ENCODE measurements at places on chromosomes 1 and 21. TPM values are rescaled to one million over a fixed set of nuclear protein-coding genes. Genes with fewer than 3 reads are reported as not detected.
A peak's percentile ranks its signal among the peaks of the same experiment; 100 is the strongest.

- DNase-seq: no peak
- no peaks in the 10 kb centered on the region for H3K4me1 ChIP-seq
- no peak overlapping the region for H3K27ac ChIP-seq
- no peaks in the 10 kb centered on the region for H3K27me3 ChIP-seq
These were observed 83.0 kb upstream of the COL11A1 start for GRCh38 chr1:103191327-103191726.

- H3K4me1 ChIP-seq: no peaks in the 10 kb centered on the region
- no peaks in the 10 kb centered on the region for H3K27me3 ChIP-seq
- no peaks in the 10 kb centered on the region for H3K36me3 ChIP-seq
- DNase-seq: no peak
- H3K27ac ChIP-seq: no peak overlapping the region
These were observed 82.5 kb downstream of the NTPCR start for GRCh38 chr1:233032916-233033315.

DNA sequence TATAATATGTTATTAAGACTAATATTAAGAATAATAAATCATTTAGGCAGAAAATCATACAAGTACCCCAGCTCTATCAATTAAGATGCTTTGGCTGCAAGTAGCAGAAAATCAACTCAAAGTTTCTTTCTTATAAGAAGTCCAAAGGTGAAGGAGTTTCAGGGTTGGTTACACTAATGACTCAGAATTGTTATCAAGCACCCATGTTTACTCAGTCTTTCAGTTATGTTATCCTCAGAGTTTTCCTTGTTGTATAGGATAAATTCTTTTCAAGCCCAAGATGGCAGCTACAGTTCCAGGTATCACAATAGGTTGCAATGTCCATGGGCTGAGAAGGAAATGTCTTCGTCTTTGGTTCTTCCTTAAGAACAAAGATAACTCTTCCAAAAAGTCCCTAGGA is 163.6 kb downstream of the TNFSF18 start:
- no peak overlapping the region for H3K4me3 ChIP-seq
- no peaks in the 10 kb centered on the region for H3K36me3 ChIP-seq
- no peaks in the 10 kb centered on the region for H3K27me3 ChIP-seq
- H3K4me1 ChIP-seq: peaks cover 12% of the 10 kb centered on the region

GRCh38 chr1:207860531-207860930 is 50.4 kb downstream of the CD34 start:
- H3K27ac ChIP-seq: no peak overlapping the region
- no peaks in the 10 kb centered on the region for H3K36me3 ChIP-seq
- H3K4me1 ChIP-seq: peaks cover 76% of the 10 kb centered on the region
- no peak for DNase-seq
- H3K27me3 ChIP-seq: no peaks in the 10 kb centered on the region

DNA sequence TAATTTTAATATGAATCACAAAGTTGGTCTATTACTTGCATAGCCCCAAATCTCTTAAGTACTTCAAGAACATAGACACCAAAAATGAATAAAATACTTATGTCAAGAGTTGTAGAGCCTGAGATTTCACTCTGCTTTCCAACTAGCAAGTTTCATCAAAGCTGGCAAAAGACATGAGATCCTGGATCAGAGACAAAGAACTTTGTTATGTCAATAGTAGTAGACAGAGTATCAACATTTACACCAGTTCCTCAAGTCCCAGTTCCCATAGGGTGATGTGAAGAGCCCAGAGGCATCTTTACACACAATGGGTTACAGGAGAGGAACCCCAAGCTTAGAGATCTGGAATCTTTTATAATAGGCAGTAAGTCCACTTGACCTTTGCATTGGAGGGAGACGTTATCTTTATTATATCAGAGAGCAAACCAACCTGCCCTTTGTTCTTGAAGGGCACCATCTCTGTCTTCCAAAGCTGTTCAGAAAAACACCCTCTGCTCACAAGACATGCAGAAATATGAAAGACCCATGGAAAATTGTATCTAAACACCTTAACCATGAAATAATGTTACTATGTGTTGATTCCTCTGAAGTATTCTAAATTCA is 174.4 kb upstream of the GALNT2 start:
- no peak overlapping the region for H3K27ac ChIP-seq
- H3K27me3 ChIP-seq: no peaks in the 10 kb centered on the region
- H3K36me3 ChIP-seq: no peaks in the 10 kb centered on the region
- H3K4me1 ChIP-seq: no peaks in the 10 kb centered on the region

DNA sequence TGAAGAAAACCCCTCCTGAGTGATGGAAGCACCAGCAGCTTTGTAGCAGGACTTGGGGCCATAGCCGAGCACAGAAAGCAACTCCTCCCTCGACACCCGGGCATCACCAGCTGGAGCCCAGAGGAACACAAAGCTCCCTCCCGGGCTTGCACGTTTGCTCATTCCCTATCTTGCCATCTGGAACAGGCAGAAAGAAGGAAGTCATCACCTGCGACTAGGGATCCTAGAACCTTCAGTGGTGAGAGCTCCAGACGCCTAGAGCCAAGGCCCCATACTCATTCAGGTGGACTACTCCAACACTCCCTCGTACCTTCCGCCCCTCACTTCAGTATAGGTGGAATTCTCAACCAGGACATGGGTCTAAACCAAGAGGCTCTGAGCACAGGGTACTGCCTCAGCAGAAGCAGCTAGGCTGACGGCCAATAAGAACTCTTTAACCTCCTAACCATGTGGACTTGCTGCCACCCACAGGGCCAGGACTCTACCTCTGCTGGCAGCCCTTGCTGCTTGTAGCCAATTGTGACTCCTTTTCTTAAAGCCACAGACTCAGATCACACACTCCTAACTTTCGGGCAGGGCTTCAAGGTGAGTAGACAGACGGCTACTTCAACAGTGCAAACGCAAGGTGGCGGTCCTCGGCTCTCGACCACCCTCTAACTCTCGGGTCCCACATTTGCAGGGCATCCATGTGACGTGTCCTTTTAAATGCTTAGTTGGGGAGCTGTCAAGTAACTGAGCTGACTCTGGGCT is 65.4 kb downstream of the NPHP4 start:
- H3K4me3 ChIP-seq: no peak overlapping the region
- H3K27ac ChIP-seq: no peak overlapping the region
- no peak for DNase-seq
- no peaks in the 10 kb centered on the region for H3K4me1 ChIP-seq

GRCh38 chr1:160821627-160822026 is 25.7 kb downstream of the LY9 start:
- no peaks in the 10 kb centered on the region for H3K4me1 ChIP-seq
- no peak overlapping the region for H3K27ac ChIP-seq
- H3K4me3 ChIP-seq: no peak overlapping the region

DNA sequence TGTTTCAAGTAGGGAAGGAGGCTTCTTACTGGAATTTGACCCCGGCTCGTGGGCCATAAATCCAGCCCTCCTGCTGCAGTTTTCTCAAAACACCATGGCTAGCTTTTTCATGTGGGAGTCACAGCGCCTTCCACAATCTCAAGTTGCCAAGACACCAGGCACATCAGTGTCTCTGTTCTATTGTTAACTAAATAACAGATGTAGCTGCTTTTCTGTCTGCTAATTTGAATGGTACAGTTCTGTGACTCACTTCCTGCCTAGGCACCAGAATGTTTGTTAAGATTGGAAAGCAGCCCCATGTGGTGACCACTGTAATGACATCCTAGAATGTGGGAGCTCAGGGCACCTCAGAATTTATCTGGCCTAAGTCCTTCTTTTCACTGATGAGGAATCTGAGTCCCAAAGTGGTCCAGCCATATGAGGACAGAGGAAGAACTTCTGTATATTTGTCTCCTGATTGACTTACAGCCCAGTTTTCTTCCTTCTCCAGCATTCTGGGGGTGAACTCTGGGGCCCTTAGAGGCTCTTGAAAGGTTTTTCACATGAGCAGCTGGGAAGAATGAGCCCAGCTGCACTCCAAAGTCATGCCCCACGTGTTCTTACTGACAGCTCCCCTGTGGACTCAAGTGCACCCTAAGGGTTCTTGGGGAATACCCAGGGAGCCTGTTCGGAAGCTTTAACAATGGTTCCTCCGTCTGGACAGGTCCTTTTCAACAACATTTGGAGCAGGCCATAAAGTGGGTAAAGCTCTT is 27.5 kb downstream of the TRIM45 start:
- H3K27ac ChIP-seq: no peak overlapping the region
- peaks cover 63% of the 10 kb centered on the region for H3K36me3 ChIP-seq
- DNase-seq: peak; percentile 14
- no peaks in the 10 kb centered on the region for H3K4me1 ChIP-seq

GRCh38 chr1:50175719-50176639 is 67.3 kb downstream of the ELAVL4 start:
- no peak for DNase-seq
- no peaks in the 10 kb centered on the region for H3K27me3 ChIP-seq
- no peak overlapping the region for H3K27ac ChIP-seq
- no peaks in the 10 kb centered on the region for H3K36me3 ChIP-seq
- H3K4me3 ChIP-seq: no peak overlapping the region
- H3K4me1 ChIP-seq: no peaks in the 10 kb centered on the region

- DNase-seq: no peak
- no peak overlapping the region for H3K27ac ChIP-seq
- H3K4me3 ChIP-seq: no peak overlapping the region
These were observed 110.7 kb downstream of the SPATA46 start for GRCh38 chr1:162265983-162266382.

DNA sequence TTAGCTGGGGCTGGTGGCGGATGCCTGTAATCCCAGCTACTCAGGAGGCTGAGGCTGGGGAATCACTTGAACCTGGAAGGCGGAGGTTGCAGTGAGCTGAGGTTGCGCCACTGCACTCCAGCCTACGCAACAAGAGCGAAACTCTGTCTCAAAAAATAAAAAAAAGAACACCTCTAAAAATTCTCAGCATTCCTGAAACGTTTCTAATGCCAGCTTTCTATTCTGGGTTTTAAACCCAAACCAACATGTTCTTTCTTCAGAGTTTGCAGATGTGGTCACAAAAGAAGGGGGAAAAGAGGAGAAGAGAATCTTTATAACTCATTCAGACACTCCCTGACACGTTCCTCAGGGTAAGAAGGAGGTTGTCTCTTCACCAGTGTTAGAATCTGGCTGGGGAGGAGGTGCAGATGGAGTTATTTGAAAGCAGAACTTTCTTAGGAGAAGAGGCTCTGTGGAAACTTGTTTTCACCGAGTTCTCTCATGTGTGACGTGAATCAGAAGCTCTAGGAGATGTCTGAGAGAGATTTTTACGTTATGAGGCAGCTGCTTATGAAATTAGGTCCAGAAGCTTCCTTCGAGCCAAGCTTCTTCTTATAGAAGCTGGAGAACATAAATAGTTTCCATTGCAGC is 17.8 kb upstream of the CNR2 start:
- no peaks in the 10 kb centered on the region for H3K36me3 ChIP-seq
- no peak overlapping the region for H3K27ac ChIP-seq
- no peaks in the 10 kb centered on the region for H3K27me3 ChIP-seq
- H3K4me3 ChIP-seq: no peak overlapping the region
- H3K4me1 ChIP-seq: no peaks in the 10 kb centered on the region

DNA sequence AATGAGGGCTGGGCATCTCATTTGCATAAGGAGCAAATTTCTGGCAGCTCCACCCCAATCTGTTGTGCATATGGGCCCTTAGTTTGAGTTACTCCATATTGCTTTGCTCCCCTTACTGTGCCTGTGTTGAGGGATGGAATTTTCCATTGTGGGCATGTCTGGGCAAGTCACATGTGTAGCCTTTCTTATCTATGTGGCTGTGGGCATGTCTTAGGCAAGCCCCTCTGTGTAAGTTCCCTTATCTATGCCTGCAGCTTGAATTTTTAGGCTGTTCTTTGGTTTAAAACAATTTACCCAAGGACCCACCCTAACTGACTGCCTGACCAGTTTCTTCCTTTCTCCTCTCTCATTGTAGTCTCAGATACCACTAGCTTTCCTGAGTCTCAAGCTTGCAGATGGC is 405.7 kb upstream of the NCAM2 start:
- H3K4me3 ChIP-seq: no peak overlapping the region
- no peaks in the 10 kb centered on the region for H3K36me3 ChIP-seq

DNA sequence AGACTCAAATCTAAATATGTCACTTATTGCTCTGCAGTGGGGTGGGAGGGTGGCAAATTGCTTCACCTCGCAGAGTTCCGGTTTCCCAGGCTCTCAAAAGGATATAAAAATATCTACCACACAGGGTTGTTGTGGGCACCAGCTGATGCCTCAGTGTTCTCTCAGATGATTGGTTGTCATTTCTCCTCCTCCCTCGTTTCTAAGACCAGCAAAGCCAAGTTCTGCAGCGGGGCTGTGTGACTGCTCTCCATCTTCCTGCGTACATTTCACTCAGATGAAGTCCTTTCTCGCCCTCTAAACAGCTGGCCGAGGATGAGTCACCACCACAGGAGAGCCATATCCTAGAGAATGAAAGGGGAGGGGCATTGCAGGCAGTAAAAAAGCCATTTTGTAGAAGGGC is 35.0 kb upstream of the VWA5B1 start:
- H3K4me3 ChIP-seq: no peak overlapping the region
- H3K4me1 ChIP-seq: no peaks in the 10 kb centered on the region
- no peaks in the 10 kb centered on the region for H3K27me3 ChIP-seq
- H3K27ac ChIP-seq: no peak overlapping the region
- no peaks in the 10 kb centered on the region for H3K36me3 ChIP-seq
- DNase-seq: no peak

GRCh38 chr1:86957221-86957620 is 42.8 kb downstream of the HS2ST1 start:
- no peak overlapping the region for H3K27ac ChIP-seq
- no peak for DNase-seq
- no peaks in the 10 kb centered on the region for H3K4me1 ChIP-seq
- no peak overlapping the region for H3K4me3 ChIP-seq
- no peaks in the 10 kb centered on the region for H3K27me3 ChIP-seq

- H3K4me3 ChIP-seq: peak overlapping the region; percentile 9
- no peaks in the 10 kb centered on the region for H3K27me3 ChIP-seq
These were observed 1.9 kb downstream of the CCT3 start for GRCh38 chr1:156336242-156336641.

DNA sequence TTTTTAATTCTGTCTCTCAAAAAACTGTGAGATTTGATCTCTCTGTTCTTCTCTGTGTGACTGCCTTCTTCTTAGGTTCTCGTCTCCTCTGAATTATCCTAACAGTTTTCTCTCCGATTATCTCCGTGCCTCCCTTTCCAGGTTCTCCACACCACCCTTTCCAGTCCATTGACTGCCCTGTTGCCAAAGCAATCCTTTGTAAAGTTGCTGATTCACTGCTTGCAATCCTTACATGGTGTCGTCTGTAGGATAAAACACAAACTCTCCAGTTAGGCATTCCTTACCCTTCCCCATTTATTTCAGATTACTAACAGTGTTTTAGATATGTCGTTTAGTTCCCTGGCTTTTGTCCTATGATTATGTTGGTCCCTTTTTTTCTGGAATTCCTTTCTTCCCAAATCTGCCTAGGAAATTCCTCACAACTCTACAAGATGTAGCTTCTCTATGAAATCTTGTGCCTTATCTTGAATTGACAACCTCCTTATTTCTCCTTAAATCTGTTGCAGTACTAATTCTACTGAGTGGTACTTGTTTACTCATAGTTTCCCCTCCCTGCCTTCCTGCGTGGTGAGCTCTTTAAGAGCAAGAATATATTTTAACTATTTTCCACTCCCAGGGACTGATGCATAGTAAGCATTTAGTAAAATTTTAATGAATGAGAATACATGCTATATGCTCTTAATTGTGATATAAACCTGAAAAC is 22.3 kb downstream of the RCOR3 start:
- no peaks in the 10 kb centered on the region for H3K27me3 ChIP-seq
- H3K27ac ChIP-seq: peak overlapping the region; percentile 19
- no peaks in the 10 kb centered on the region for H3K4me1 ChIP-seq
- peaks cover 22% of the 10 kb centered on the region for H3K36me3 ChIP-seq
- H3K4me3 ChIP-seq: no peak overlapping the region

- H3K4me3 ChIP-seq: no peak overlapping the region
- H3K27ac ChIP-seq: no peak overlapping the region
- no peak for DNase-seq
- H3K36me3 ChIP-seq: no peaks in the 10 kb centered on the region
- no peaks in the 10 kb centered on the region for H3K4me1 ChIP-seq
These were observed 99.7 kb upstream of the WLS start for GRCh38 chr1:68332041-68332440.

The SPRR1A gene
- total RNA-seq: not detected

The STK40 gene
- total RNA-seq: 48.2 TPM

The KIF17 gene
- total RNA-seq: not detected

All from naive thymus-derived CD4-positive, alpha-beta T cell (primary cell).